ENCODE measurements at places on chromosomes 12 and 14.

GRCh38 chr12:11741434-11742092, 92.1 kb downstream of the ETV6 start:
- DNase-seq = peak; percentile 45

DNA sequence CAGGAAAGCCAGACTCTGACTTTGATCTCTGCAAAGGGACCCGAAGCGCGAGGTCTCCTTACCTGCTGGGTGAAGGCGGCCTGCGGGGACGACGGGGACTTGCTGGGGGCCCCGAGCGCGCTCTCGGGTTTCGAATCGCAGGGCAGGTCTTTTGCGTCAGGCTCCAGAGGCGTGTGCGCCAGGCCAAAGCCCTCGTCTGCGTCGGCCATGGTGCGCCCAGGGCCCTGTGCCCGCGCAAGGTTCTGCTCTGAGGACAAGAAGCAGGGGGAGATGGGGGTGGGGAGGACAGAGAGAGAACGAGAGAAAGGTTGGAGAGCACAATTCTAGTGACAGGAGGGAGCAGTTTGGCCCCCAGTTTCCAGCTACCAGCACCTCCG, 2.3 kb downstream of the TBX5 start:
- DNase-seq = no peak

DNA sequence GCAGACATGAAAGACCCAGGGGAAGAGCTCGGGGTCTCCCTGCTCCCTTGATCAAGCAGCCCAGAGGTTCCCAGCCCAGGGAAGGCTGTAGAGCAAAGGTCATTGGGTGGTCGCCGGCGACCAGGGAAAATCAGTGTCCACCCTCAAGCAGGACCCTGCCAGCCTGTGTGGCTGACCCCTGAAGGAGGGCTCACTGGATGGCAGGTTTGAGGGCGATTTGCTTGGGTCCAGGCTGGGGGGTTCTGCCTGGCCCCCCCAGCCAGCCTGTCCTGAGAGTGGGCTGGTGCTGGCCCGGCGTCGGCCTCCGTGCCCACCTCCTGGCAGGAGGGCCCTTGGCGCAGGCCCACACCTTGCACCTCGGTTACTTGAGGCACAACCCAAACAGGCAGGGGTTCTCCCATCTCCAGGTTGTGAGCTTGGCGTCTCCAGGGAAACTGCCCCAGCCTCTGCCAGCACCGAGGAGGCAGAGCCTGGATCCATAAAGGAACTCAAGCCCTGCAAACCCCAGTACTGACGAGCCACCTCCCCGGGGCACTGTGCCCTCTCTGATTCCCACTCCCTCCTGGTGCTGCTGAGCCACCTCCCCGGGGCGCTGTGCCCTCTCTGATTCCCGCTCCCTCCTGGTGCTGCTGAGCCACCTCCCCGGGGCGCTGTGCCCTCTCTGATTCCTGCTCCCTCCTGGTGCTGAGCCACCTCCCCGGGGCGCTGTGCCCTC, 329.0 kb upstream of the SFSWAP start:
- DNase-seq = no peak

DNA sequence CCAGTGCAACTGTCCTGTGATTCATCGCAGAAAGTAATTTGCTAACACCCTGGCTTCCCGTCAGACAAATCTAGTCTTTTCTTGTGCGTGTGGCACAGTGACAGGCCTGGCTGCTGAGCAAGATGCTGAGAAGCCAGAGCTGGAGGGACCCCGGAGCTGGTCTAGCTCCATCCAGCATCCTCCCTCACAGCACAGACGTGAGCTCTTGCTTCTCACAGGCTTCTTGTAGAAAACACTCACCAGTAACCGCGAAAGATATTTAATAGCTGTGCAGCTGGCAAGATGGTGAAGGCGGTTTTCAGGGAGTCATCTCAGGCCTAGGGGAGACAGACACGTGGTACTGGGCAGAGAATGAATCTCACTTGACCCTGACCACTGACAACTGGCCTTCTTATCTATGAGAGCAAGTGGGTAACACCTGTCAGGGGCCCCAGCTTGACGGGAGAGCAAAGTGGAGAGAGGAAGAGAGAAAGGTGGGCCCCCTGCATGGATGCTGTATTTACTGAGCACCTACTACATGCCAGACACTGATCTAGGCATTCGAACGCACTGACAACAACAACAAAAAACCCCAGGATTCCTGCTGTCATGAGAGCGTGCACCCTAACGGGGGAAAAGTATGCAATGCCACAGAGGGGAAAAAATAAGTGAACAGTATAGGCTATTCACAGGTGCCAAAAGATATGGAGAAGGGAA, 63.3 kb downstream of the CCDC88C start:
- no peak for DNase-seq

GRCh38 chr14:102318781-102319276, 717 bp upstream of the ZNF839 start:
- no peak for DNase-seq

- no peak for DNase-seq
Measured at GRCh38 chr12:49189731-49190716, 1.1 kb upstream of the TUBA1A start.

- DNase-seq = no peak
Measured at GRCh38 chr14:95471016-95471415, 45.4 kb downstream of the SYNE3 start.

- DNase-seq = no peak
Measured at GRCh38 chr12:56873382-56873781, 60.8 kb downstream of the SDR9C7 start.

DNA sequence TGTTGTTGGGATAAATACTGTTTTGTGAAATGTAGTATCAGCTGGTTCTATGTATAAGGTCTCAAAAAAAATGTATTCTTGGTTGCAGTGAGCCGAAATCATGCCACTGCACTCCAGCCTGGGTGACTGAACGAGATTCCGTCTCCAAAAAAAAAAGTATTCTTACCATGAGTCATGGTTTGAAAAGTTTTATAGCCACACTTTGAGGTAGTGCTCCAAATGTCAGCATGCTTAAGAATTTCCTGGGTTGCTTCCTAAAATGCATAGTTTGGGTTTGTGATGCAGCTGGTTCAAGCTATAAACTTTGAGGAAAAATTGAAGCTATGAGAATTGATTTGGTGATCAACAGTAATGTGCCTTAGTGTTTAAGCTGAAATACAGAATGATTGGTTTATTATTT, 48.0 kb downstream of the ETNK1 start:
- DNase-seq = peak; percentile 29

DNA sequence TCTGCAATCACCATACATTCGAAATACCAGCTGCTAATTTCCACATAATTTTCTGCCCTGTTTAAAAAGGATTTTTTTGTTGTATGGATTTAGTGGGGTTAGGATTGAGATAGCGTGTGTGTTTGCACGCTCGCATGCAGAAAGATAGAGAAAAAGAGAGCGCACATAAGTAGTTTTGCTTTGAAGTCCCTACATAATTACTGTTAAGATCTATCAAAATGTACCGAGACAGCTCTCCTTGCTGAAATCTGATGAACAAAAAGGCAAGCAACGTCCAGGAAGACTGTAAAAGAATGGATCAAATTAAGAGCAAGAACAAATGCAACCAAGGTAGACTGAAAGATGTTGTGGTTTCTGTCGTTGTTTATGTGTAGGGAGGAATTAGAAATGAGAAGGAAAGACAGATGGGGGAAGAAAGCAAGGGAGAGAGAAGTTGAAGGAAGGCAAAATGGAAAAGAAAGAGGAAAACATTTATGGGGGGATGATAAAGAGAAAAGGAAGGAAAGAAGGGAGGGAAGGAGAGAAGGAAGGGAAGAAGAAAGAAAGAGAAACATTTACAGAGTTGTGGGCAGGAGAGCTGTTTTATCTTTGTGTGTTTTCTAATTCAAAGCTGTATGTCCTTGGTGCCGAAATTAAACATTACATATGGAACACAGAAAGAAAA, 522.3 kb downstream of the MED13L start:
- no peak for DNase-seq

DNA sequence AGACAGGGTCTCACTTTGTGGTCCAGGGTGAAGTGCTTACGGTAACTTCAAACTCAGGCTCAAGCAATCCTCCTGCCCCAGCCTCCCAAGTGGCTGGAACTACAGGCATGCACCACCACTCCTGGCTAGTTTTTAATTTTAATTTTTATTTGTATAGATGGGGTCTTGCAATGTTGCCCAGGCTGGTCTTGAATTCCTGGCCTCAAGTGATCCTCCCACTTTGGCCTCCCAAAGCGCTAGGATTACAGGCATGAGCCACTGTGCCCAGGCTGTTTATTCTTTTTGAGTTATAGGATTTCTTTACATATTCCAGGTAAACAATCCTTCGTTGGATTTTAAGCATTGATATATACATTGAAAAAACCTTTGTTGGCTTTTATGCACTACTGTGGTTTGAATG, 26.7 kb downstream of the SOCS2 start:
- no peak for DNase-seq

- no peak for DNase-seq
Measured at GRCh38 chr12:70246580-70246979, 3.3 kb downstream of the CNOT2 start.

- no peak for DNase-seq
Measured at GRCh38 chr14:67079846-67080245, 109.4 kb upstream of the GARIN2 start.

GRCh38 chr14:74235017-74235416, 4.2 kb upstream of the VSX2 start:
- DNase-seq = no peak

- no peak for DNase-seq
Measured at GRCh38 chr12:130100634-130101362, 61.5 kb upstream of the FZD10 start.

DNA sequence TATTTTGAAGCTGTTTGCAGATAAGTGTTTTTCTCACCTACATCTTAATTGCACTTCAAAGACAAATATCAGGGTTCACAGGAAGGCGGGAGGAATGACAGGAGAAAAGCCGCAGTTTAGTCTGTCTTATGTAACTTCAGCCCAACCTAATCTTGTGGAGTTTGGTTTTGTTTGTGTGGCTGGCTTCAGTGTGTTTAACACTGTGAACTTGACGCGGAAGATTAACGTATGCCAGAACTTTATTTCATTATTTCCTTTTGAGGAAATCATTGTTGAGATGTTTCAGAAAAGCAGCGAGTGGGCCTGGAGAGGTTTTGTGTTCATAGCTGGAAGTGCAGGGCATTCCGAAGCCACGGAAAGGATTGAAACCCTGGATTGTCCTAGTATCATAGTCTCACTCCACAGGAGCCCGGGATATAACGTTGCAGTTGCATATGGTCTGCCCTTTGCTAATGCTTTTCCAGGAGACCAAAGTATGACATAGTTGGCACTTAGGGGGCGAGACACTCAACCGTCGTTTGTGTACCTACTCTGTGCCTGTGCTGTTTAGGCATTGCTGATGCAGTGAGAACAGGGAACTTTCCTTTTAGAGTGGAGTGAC, 2.0 kb downstream of the PELI2 start:
- no peak for DNase-seq

DNA sequence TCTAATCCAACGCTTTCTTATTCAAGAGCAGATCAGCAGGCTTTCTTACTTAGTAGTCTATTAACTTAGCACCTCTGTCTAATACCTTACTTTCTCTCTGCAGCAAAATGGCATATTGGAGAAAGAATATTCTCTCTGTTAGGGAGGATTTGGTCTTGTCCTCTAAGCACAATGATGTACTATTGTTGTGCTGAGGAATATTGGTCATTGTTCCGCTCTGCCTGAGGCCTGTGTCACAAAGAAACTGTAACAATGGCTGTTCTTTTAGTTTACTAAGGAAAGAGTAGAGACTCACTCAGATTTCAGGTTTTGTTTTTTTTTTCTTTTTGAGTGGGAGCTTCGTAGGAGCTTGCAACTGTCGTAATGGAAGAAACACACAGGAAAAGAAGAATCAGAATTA, 1358.8 kb downstream of the LRFN5 start:
- DNase-seq = no peak

- no peak for DNase-seq
Measured at GRCh38 chr12:132138941-132139871, 4.9 kb downstream of the DDX51 start.

DNA sequence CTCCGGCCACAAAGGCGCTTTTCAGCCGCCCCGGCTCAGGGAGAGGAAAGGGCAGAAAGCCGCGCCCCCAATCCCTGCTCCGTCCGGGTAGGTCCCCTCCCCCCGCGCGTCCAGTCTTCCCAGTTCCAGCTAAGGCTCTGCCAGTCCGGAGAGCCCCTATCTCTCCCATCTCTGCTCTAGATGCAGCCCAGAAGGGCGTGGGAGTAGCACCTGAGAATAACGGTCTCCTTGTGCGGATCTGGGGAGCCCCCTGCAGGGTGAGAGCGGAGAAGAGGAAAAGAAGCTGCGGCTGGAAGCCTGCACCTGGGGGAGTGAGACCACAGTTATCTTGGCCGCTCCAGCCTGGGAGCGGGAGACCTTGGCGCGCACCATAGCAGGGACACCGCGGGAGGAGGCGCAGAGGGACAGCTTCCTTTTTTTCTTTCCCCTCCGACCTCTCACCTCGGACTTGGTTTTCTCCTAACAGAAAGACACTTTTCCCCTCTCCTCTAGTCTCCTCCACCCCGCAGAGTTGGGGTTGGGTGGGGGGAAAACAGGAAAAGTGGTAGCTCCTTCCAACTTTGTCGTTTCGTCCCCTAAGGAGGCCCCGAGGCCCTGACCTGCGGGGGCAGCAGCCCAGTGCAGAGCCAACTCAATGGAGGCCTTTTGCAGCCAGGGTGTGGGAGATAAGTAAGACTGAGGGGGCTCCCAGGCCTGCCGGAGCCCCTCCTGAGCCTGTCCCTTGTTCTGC, 2.4 kb downstream of the DHH start:
- DNase-seq = peak; percentile 59

- DNase-seq = no peak
Measured at GRCh38 chr14:74525361-74525851, 31.8 kb downstream of the ISCA2 start.

- no peak for DNase-seq
Measured at GRCh38 chr12:29782285-29782870, 1.4 kb downstream of the TMTC1 start.

- DNase-seq = no peak
Measured at GRCh38 chr12:90499795-90500194, 455.2 kb downstream of the CCER1 start.

DNA sequence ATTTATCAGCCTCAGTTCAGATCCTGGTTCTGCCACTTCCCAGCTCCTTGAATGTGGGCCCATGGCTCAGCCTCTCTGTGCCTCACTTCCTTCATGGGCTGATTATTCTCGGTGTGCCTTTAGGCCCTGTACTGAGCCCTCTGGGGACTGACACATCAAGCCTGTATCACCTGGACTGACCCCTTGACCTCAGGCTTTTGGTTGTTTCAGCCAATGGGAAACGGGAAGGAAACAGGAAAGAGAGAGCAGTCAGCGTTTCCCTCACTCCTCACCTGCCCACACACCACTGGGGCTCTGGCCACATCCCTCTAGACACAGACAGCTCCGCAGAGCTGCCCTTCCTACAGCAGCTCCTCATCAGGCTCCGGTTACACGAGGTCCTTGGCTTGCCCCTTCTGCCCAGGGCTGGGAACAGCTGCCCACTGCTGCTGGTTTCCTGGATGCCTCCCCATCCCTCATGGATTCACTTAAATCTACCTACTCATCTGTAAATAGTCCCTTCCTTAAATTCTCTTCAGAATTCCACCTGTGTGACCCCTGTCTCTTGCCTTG, 37.0 kb upstream of the ITPR2 start:
- no peak for DNase-seq

GRCh38 chr14:64812412-64812811, 67.3 kb downstream of the SPTB start:
- DNase-seq = no peak

Data from HT1080 (cell line).